ENCODE measurements at places on chromosomes 2 and 18. TPM values are rescaled to one million over a fixed set of nuclear protein-coding genes. Genes with fewer than 3 reads are reported as not detected.

DNA sequence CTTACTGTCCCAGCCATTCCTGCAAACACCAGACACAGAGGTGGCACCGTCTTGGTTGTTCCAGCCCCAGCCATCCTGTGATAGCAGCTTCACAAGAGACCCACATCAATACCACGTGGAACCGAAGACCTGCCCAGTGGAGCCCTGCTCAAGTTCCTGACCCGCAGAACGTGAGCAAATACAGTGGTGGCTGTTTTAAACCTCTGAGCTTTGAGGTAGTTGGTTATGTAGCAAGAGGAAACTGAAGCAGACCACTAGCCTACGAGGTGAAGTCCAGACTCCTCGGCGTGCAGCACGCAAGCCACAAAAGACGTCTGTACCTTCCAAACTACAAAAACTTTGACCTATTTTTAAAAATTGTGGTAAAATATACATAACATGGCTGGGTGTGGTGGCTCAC is 96.1 kb upstream of the ODC1 start:
- H3K4me3 ChIP-seq: no peak overlapping the region
- H3K4me1 ChIP-seq: no peaks in the 10 kb centered on the region
- no peak for DNase-seq

HOXD13 gene
- not detected for total RNA-seq

GRCh38 chr2:127503491-127503890 is 22.8 kb downstream of the IWS1 start:
- H3K4me1 ChIP-seq: no peaks in the 10 kb centered on the region
- H3K27ac ChIP-seq: no peak overlapping the region
- H3K4me3 ChIP-seq: no peak overlapping the region
- H3K36me3 ChIP-seq: peaks cover 2% of the 10 kb centered on the region

DNA sequence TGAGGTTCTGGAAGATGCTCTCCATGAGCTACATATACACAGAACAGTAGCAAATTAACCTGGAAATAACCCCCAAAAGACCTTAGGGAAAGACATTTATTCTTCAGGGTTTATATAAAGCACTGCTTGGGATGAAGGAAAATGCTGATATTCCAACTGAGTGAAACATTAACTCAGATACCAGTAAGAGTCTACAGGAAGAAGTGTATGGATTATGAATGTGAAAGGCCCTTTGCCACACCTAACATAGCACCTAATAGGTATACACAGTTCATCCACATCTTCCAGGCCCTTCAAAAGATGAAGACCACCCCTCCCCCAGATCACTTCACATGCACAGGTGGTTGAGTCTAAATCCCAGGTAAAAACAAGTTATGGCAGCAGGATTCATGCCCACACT is 50.4 kb downstream of the MYO5B start:
- peaks cover 13% of the 10 kb centered on the region for H3K4me1 ChIP-seq
- H3K27me3 ChIP-seq: no peaks in the 10 kb centered on the region
- no peaks in the 10 kb centered on the region for H3K36me3 ChIP-seq
- H3K27ac ChIP-seq: no peak overlapping the region
- no peak overlapping the region for H3K4me3 ChIP-seq
- no peak for DNase-seq

DNA sequence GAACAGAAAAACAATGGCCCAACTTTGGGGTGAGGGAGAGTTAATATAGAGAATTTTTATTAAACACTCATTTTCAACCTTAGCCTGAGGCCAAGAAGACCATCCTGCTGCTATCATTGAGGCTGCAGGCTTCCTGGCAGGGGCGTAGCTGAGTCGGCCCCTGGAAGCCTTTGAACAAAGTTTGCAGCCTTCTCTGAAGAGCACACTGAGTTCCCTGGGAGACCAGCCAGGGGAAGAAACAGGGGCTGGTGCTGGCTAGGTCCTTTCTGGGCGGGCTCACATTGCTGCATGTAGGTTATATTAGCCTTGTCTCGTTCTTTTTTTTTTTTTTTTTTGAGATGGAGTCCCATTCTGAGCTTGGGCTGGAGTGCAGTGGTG is 126.8 kb upstream of the HS6ST1 start:
- H3K4me3 ChIP-seq: no peak overlapping the region
- no peaks in the 10 kb centered on the region for H3K36me3 ChIP-seq
- peaks cover 14% of the 10 kb centered on the region for H3K4me1 ChIP-seq
- H3K27ac ChIP-seq: no peak overlapping the region

- DNase-seq: peak; percentile 38
- no peaks in the 10 kb centered on the region for H3K36me3 ChIP-seq
- no peaks in the 10 kb centered on the region for H3K4me1 ChIP-seq
- no peak overlapping the region for H3K4me3 ChIP-seq
- H3K27ac ChIP-seq: no peak overlapping the region
Measured at GRCh38 chr18:61322265-61322873, 10.9 kb upstream of the CDH20 start.

All from Caco-2 (cell line).